Activated T-helper 1 cell treated with anti-CD3 and anti-CD28 coated beads, Interleukin-12 subunit alpha, Interleukin-12 subunit beta, Interleukin-2, Interleukin-4 antibody, amounts not matched to agents 30 ng/mL and 10 ng/mL and 1 ng/mL, durations not matched to agents 14 hours and 24 hours and 36 hours (primary cell): ENCODE measurements at places on chromosomes 5 and 9.

DNA sequence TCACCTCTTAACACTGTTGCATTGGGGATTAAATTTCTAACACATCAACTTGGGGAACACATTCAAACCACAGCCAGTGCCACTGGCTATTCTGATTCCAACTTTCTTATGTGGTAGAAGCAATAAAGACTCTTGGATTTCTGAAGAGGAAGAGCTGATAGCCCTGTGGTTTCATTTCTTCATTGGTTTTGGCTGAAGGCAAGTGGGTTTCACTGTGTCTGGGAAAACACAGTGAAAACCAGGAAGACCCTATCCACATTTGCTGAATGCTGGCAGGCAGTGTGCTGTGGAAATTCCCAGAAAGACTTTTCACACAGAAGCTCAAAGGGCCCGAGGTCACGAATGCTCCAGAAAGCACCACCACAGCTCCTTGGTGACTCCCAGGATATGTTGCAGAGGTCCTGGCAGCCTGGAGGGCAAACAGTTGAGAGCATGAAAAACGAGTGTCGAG, 67.1 kb downstream of the DAPK1 start:
- no peaks in the 10 kb centered on the region for H3K4me1 ChIP-seq
- H3K27me3 ChIP-seq = no peaks in the 10 kb centered on the region
- no peaks in the 10 kb centered on the region for H3K36me3 ChIP-seq
- no peak for DNase-seq

DNA sequence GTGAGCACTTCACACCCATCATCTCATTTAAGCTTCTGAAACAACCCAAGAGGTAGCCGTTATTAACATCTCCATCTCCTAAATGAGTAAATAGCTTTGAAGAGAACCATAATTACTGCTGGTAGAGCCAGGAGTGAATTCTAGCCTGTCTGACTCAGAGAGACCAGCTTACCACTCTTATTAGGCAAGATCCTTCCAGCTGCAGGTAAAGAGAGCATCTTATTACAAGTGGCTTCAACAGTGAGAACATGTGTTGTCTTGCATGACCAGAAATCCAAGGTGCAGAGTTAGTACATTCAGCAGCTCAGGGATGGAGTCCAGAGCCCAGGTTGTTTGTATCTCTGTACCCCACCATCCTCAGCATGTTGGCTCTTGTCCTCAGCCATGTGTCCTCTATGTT, 10.9 kb upstream of the AFAP1L1 start:
- no peak overlapping the region for H3K4me3 ChIP-seq
- H3K27me3 ChIP-seq = peaks cover 11% of the 10 kb centered on the region
- no peaks in the 10 kb centered on the region for H3K4me1 ChIP-seq
- no peak overlapping the region for H3K27ac ChIP-seq
- no peak for DNase-seq

- no peaks in the 10 kb centered on the region for H3K4me1 ChIP-seq
- DNase-seq = no peak
- no peak overlapping the region for H3K4me3 ChIP-seq
- H3K27ac ChIP-seq = no peak overlapping the region
- H3K27me3 ChIP-seq = peaks cover 9% of the 10 kb centered on the region
These were observed 67.7 kb upstream of the CCL21 start for GRCh38 chr9:34777666-34778065.

DNA sequence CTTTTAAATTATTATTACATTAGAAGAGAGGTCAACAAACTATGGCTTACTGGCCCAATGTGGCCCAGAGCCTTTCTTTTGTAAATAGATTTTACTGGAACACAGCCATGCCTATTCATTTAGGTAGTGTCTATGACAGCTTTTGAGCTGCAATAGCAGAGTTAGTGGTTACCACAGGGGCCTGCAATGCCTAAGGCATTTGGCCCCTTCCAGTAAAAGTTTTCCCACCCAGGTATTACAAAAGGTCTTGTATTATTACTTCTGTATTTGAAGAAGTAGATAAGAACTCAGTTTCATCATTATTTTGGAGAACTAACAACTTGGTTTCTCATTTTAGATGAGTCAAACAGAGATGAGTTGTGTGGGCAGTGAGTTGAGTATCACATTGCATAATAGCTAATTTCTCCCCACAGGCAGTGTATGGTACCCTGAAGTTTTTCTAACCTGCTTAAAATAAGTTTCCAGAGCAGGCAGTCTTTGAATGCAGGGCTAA, 9.5 kb downstream of the MTRR start:
- peak overlapping the region; percentile 17 for H3K4me3 ChIP-seq
- H3K27me3 ChIP-seq = no peaks in the 10 kb centered on the region
- peak overlapping the region; percentile 81 for H3K27ac ChIP-seq
- no peak for DNase-seq

DNA sequence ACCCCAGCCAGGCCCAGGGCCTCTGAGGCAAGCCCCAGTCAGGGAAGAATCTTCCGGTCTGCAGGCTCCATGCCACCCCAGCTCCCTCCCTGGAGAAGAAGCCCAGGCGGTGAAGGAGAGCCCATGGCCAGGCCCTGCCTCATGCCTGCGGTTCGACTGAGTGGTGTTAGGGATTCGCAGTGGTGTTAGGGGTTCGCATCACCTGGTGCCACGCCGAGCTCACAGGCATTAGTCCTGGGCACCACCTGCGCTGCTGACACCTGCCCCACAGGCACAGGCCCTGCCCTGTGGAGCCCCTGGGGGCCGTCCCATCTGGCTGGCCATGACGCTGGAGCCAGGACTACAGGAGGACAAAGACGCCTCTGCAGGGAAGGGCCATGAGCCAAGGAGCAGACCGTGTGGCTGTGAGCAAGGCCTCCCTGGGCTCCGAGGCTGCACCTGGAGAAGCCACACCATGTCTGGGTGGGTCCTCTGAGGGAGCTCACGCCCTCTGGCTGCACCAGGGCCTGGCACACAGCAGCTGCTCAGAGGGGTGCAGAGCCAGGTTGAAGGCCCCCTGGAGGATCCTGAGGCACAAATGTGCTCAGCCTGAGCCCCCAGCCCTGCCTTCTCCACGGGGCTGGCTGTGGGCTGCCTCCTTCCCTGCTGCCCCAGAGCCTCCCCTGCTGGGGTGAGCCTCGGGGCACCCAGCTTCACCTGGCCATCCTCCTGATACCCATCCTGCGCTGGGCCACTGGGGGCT, 27.6 kb upstream of the RNF130 start:
- no peak overlapping the region for H3K4me3 ChIP-seq
- H3K36me3 ChIP-seq = no peaks in the 10 kb centered on the region
- peaks cover 3% of the 10 kb centered on the region for H3K27me3 ChIP-seq
- DNase-seq = no peak
- no peak overlapping the region for H3K27ac ChIP-seq
- H3K4me1 ChIP-seq = no peaks in the 10 kb centered on the region

DNA sequence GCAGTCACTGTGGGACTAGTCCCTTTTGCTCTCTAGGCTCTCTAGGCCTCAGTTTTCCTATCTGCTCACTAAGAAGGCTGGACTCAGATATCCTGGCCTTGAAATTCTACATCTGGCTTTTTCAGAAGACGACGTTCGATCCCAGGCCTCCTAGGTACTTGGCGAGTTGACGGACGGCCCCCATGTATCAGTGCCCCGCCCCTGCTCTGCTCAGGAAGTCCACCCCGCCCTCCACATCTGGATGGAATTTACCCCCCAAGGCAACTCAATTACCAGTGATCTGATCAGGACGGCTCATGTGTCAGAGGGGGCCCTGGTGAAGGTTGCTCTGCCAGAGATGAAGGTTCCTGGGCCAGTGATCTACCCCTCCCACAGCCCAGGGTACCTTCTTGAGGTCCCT, 44.1 kb upstream of the SYNPO start:
- DNase-seq = no peak
- no peaks in the 10 kb centered on the region for H3K4me1 ChIP-seq
- peaks cover 2% of the 10 kb centered on the region for H3K27me3 ChIP-seq
- H3K27ac ChIP-seq = no peak overlapping the region

DNA sequence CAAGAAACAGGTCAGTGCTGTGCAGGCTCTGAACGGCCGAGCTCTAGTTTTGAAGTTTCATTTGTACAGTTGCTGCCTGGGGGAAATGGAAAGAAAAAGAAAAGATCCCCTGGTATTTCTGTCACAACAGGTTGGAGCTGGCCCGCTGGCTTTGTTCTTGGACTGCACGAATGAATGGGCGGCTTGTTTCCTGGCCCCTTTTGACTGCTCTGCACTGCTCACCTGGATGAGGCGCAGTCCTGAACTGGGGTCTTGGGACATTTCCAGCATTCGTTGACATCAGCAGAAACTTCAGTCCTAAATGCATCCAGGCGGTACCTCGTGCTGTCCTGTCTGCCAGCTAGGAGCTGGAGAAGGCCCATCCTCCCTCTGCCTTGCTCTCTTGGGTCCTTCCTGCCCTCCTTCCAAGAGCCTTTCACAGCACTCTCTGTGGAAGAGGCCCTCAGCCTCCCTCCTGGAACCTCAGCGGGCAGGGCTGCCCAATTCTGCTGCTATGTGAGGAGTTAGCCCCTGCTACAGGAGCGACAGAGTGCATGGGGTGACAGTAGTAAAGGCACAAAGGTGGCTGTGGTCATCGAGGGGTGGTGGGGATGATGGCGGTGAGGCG, 189.2 kb downstream of the FSTL4 start:
- peaks cover 14% of the 10 kb centered on the region for H3K27me3 ChIP-seq
- H3K4me1 ChIP-seq = peaks cover 10% of the 10 kb centered on the region
- no peak overlapping the region for H3K27ac ChIP-seq
- H3K36me3 ChIP-seq = no peaks in the 10 kb centered on the region
- H3K4me3 ChIP-seq = no peak overlapping the region

DNA sequence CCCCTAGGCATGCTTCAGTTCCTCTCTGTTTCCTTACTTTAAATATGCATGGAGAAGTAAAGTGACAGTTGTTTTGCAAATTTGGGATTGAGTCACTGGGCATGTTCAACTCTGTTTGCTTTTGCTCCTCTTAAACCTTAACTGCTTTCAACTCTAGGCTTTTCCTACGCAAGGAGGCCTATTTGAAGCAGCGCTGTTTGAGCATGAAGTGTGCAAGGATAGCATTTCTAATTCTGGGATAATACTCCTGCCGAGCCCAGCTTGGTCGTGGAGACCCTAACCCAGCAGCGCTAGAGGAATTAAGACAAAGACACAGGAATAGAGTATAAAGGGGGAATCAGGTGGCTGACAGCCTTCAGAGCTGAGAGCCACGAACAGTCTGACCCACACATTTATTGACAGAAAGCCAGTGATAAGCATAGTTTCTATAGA, 803.4 kb upstream of the CDH10 start:
- no peaks in the 10 kb centered on the region for H3K27me3 ChIP-seq
- no peaks in the 10 kb centered on the region for H3K36me3 ChIP-seq
- no peak for DNase-seq
- no peak overlapping the region for H3K27ac ChIP-seq
- H3K4me1 ChIP-seq = no peaks in the 10 kb centered on the region

GRCh38 chr9:113558632-113559502, 95.3 kb downstream of the RGS3 start:
- no peak overlapping the region for H3K27ac ChIP-seq
- H3K4me1 ChIP-seq = peaks cover 33% of the 10 kb centered on the region
- H3K4me3 ChIP-seq = no peak overlapping the region
- H3K36me3 ChIP-seq = peaks cover 13% of the 10 kb centered on the region

GRCh38 chr5:113719549-113719948, 206.1 kb downstream of the YTHDC2 start:
- no peaks in the 10 kb centered on the region for H3K4me1 ChIP-seq
- H3K27me3 ChIP-seq = no peaks in the 10 kb centered on the region
- no peak overlapping the region for H3K4me3 ChIP-seq

DNA sequence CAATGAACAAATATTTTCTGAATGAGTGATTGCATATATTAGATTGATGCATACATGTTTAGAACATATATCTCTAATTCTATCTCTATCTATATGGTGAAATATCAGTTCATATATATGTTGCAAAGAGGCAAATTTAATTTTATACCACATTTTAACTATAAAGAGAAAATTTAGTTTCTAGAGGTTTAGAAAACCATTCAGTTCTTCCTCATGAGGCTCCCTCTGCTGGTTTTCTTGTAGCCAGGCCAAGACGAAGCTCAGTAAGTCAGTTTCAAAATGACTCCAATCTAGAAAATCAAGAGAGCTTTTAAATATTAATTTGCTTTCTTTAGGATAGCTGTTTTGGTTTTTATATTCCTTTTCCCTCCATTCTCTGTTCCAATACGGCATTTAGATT, 312.1 kb downstream of the TMEM232 start:
- no peak overlapping the region for H3K4me3 ChIP-seq
- H3K4me1 ChIP-seq = no peaks in the 10 kb centered on the region
- no peak overlapping the region for H3K27ac ChIP-seq

DNA sequence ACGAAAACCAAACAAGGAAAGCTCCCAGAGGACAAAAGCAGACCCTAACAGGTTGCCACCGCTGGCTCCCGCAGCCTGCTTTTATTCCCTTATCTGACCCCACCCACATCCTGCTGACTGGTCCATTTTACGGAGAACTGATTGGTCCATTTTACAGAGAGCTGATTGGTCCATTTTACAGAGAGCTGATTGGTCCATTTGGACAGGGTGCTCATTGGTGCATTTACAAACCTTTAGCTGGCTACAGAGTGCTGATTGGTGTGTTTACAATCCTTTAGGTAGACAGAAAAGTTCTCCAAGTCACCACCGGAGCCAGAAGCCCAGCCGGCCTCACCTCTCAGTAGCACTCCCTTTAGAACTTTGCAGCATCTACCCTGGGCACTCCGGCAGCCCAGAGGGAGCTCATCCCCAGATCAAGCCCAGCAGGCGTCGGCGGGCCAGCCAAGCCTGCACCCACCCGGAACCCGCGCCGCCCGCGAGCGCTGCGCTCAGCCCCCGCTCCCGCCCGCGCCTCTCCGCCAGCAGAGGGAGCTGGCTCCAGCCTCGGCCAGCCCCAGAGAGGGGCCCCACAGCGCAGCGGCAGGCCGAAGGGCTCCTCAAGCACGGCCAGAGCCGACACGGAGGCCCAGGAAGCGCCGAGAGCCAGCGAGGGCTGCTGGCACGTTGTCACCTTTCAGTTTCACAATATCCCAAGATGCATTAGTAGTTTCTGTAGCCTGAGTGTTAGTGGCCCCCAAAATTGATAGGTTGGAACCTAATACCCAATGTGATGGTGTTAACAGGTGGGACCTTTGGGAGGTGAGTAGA, 35.3 kb upstream of the CLPTM1L start:
- H3K27me3 ChIP-seq = peaks cover 2% of the 10 kb centered on the region
- H3K36me3 ChIP-seq = no peaks in the 10 kb centered on the region
- peaks cover under 1% of the 10 kb centered on the region for H3K4me1 ChIP-seq

DNA sequence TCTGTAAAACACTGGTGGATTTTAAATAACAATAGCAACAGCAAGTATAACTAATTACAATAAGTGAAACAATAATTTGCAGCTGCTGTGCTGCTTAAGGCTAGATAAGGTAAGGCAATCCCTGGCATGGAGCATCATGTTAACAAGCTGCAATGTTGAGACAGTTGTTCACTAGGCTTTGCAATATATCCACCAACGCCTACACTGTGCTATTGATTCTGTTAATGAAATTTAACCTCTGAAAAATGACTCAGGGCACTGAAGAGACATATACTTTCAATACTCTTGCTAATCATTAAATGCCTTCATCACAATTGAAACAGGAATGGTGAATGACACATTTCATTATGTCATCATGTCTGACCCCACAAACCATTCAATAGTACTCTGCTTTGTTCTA, 255.0 kb downstream of the EFNA5 start:
- H3K27me3 ChIP-seq = peaks cover 12% of the 10 kb centered on the region
- H3K36me3 ChIP-seq = no peaks in the 10 kb centered on the region
- no peak overlapping the region for H3K4me3 ChIP-seq
- H3K27ac ChIP-seq = no peak overlapping the region
- no peak for DNase-seq
